T-helper 17 cell (primary cell): ENCODE measurements at places on chromosomes 1 and 21.

- no peak for DNase-seq
Measured at GRCh38 chr1:15406614-15407559, 2.8 kb upstream of the EFHD2 start.

GRCh38 chr1:111252786-111253185 lies 25.3 kb downstream of the CHI3L2 start:
- no peak for DNase-seq

DNA sequence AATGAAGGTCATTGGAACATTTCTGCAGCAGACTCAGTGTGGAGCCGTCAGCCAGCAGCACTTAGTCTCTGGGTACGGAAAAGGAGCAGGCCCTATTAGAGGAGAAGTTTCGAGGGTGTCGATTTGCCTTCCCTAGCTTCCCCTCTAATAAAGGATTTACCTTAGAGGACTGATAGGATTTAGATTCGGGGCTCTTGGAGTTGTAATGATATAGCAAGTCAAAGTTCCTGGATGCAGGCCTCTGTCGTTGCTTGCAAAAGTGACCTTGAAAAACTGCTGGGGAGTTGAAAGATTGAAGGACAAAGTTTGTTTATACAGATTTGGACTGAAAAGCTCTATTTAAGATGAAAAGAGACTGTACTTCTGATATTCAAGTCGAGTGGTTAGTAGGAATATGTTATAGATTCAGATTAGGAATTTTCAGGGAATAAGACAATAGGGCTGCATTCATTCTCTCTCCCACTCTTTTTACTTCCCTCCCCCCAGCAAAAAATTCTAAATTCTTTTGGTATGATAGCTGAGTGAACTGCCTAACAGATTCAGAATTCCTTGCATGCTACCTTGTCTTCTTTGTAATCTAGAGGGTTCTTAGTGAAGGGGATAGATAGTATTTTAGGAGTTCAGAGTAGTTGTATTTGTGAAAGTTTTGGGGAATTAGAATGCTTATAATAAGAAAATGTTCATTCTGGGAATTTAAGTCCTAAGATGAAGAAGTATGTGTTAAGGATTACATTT lies 19.2 kb downstream of the NFYC start:
- no peak for DNase-seq

- DNase-seq = no peak
Measured at GRCh38 chr1:29237852-29238619, 1.7 kb downstream of the PTPRU start.

GRCh38 chr1:182596934-182597333 lies 7.3 kb downstream of the RGS16 start:
- DNase-seq = no peak

DNA sequence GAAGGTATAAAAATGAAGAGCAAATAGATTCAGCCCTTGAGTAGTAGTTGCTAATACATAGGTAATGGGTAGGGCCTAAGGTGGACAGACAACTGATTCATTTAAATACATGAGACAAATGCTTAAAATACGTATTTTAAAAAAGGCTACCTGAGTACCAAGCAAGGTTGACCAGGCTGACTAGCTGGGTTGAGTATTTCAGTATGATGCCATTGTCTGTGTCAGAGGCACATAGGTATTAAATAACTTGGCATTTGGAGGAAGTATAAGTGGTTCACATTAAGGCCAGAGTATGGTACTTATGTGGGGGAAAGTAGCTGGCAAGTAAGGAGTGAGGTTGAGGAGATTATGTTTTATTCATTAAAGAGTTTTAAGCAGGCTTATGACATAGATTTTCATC lies 19.4 kb downstream of the NEK7 start:
- DNase-seq = no peak

GRCh38 chr21:35153671-35154070 lies 104.6 kb upstream of the RUNX1 start:
- DNase-seq = no peak

DNA sequence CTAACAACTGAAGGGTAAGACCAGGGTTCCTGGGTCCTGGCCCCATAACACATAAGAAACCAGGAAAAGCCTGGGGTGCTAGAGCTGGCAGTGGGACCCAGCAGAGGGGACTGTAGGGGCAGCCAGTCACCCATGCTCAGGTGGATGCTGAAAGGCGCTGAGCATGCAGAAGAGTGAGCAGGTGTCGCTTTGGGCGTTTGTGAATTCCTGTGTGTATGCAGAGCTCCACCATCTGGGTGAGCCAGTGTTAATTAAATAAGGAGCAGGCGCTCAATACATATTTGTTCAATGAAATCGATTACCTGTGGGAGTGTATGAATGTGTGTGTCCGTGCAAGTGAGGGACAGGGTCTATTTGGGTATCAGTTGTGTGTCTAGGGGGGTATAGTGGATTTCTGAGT lies 499 bp downstream of the C1QA start:
- DNase-seq = no peak

DNA sequence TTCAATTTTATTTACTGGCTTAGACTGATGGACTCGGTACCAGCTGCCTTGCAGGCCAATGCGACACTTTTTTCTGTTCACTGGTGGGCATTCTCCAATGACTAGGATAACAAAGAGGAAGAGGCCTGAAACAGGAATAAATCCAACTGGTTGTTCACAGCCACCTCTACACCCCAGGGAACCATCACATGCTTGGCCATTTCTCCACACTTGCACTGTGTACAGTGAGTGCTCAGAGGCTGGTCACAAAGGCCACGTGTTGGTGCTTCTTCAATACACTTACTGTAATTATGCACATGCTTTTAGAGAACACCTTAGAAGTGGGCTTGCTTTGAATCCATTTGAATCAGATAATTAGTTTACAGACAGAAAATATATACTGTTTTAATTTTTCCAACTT lies 113.4 kb downstream of the FAM78B start:
- no peak for DNase-seq

DNA sequence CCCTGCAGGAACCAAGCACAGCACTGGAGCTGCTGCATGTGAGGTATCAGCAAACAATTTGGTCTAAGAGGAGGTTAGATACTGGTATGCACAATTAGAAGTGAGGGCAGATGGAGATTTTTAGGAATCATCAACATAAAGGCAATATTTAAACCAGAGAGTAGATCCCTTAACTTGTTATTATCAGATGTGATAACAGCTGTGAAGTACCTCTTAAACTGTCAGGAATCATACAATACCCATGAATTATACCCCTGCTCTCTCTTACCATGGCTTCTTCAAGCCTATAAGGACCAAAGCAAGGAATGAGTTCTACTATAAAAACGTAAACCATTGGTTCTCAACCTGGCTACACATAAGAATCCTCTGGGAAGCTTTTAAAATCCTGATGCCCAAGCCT lies 3.9 kb downstream of the BCAR3 start:
- DNase-seq = no peak

DNA sequence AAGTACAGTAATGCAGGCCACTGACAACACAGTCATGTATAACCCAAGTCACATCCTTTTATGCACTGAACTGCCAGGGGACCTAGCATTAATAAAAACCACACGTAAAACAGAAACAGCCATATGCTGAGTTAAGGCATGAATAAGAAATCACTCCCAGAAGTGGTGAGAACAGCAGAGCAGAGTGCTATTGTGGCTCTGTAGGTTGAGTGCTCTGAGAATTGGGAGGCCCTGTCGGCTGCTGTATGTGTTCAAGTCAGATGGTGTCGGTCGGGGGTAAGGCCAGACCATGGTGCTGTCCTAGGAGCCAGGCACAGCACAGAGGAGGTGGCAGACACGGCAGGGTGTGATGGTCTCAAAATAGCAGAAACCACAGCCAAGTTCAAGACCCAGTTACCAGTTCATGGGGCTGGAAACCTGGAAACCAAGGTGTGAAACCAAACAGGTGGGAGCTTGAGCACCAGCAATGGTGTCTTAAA lies 126.6 kb upstream of the COA6 start:
- no peak for DNase-seq

DNA sequence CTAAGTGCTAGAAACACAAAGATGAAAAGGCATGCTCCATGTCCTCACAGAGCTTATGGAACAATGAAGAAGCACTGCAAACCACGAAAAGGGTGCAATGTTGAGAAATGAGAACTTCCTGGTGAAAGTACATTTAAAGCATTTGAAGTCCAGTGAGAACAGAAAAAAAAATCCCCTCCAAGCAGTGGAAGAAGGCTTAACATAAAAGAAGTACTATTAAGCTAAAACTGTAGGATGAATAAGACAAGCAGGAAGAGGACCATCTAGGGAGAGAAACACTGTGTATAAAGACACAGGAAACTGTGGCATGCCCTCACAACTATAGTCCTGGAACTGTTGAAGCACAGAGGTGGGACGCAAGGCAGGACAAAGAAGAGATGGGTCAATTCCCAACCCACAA lies 10.0 kb downstream of the TP53BP2 start:
- no peak for DNase-seq

DNA sequence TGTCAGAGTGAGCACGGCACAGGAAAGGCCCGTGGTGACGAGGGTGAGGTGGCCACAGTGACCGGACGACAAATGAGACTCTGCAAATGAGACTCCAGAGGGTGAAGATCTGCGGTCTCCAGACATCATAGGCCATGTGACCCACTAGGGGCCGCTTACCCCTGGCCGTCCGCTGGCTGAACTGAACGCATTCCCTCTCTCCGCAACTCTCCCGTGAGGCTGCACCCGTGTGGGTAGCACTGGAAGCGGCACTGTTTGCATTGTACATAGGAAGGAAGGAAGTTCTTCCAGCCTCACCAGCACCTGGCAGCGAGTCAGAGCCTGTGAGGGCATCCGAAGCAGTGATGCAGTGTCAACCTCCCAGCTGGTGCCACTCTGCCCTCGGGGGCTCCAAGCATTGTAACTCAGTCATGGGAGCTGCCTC lies 23.6 kb upstream of the SPSB1 start:
- no peak for DNase-seq

GRCh38 chr1:160309185-160309557 lies 24.2 kb upstream of the PEX19 start:
- DNase-seq = no peak

DNA sequence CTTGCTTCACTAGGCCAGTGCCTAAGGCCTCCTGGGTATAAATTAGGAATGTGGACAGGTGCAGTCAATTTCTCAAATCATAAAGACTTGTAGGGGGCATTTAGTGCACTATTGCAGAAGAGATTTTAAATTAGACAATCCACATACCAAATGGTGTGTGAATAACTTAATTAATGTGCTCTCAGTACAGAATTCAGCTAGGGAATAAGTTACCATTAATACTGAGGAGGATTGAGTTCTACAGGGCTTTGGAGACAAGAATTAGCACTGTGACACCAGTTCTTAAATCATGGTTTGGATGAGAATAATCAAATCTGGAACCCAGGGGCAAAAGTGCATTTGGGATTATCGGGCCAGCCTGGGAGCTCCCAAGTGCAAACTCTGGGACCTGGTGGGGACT lies 1.7 kb downstream of the SYPL2 start:
- DNase-seq = no peak

GRCh38 chr1:203612932-203613682 lies 13.5 kb upstream of the ATP2B4 start:
- DNase-seq = no peak

DNA sequence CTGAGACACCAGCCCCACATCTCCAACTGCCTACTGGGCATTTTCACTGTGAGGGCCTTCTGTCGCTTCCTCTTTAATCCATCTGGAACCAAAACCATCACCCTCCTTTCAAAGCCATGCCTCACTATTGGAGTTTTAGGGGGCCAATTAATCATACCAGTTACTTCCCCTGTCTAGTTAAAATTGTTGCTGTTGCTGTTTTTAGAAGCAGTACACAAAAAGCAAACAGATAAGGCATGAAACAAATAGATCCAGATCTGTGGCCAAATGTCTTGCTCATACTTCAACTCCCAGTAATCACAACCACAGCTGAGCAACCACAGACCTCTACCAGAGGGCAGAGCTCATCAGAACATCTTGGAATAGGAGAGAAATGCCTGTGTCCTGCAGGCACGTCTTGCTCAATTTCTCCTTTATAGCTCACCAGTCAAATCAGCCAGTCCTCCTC lies 133.8 kb upstream of the C1orf105 start:
- no peak for DNase-seq

- DNase-seq = no peak
Measured at GRCh38 chr1:162373541-162374260, 3.0 kb downstream of the SPATA46 start.

- DNase-seq = no peak
Measured at GRCh38 chr1:37020653-37021277, 13.6 kb downstream of the GRIK3 start.

DNA sequence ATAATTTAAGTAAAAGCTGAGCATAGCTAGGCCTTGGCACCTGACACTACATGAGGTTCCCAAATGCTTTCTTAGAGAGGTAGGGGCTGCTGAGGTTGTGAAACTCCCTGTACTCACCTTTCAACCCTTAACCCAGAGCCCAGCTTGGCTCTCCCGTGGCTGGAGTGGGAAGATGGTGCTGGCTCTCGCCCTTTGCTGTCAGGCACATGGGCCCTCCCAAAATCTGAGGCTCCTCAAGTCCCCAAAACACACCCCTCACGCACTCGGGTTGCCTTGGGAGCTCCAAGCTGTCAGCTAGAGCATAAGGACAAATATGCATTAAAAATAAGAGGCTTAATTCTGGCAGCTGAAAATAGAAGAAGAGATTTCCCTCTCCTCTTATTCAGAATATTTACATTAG lies 46.7 kb upstream of the PLPPR4 start:
- DNase-seq = no peak

- no peak for DNase-seq
Measured at GRCh38 chr1:100773444-100773843, 53.9 kb downstream of the VCAM1 start.

GRCh38 chr1:192086644-192087043 lies 71.6 kb upstream of the RGS18 start:
- no peak for DNase-seq

GRCh38 chr1:166855558-166855957 lies 16.3 kb downstream of the POGK start:
- no peak for DNase-seq

DNA sequence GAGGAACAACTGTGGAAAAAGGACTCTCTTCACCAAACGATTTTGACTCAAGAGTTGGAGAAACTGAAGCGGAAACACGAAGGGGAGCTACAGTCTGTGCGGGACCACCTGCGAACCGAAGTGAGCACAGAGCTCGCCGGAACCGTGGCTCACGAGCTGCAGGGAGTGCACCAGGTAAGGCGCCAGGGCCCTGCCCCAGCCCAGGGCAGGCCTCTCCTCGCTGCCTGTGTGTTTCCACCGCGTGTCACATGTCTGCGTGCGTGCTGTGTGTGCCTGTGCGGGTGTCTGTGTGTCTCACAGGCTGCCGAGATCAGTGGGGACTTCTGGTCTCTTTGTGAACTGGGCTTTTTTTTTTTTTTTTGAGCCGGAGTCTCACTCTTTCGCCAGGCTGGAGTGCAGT lies 43.0 kb downstream of the PCNT start:
- no peak for DNase-seq

GRCh38 chr1:196677781-196678509 lies 26.1 kb downstream of the CFH start:
- DNase-seq = no peak

DNA sequence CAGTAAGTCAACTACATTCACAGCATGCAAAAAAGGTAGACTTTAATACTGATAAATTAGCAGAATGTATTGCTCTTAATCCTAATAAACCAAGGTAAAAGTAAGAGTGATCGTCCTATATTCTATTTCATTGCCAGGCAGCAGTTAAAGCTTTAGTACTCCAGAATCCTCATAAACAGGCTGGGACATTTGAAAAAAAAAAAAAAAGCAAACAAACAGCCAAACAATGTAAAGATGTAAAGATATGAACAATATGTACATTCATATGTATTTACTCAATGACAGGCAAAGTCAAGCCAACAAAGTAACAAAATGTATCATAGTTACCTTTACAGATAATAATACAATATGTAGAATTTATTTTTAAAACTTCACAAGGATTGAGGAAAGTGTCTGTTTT lies 383.6 kb downstream of the COL11A1 start:
- no peak for DNase-seq
